H7 (cell line): ENCODE measurements at places on chromosomes 2 and 18.

DNA sequence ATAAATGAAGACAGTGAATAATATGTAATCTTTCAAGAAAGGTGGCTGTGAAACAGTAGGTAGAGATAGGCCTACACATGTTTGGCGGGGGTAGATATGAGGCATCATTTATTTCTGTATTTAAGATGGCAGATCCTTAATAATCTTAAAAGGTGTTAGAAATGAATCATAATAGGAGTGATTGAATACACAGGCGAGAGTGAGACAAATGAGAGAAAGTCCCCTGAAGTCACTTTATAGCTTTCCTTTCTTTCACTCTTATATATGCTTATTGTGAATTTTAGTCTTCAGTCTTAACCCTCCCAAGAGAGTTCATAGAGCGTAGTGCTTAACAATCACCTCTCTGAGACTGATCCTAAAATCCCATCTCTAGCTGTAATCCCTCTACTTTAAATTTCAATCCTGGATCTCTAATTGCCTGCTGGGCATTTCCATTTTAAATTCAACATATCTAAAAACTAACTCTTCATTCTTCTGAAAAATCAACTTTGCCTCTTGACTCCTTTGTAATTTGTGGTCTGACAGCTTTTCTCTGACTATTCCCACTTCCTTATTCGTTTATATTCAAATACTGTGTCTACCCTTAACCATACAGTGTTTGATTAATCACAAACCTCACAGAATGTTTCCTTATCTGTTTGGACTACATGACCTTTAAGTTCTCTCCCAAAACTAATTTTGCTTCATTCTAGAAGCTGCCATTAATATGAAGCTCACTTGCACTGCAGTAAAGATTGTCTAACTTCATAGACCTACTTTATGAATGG, 463.7 kb upstream of the FSIP2 start:
- DNase-seq = no peak

DNA sequence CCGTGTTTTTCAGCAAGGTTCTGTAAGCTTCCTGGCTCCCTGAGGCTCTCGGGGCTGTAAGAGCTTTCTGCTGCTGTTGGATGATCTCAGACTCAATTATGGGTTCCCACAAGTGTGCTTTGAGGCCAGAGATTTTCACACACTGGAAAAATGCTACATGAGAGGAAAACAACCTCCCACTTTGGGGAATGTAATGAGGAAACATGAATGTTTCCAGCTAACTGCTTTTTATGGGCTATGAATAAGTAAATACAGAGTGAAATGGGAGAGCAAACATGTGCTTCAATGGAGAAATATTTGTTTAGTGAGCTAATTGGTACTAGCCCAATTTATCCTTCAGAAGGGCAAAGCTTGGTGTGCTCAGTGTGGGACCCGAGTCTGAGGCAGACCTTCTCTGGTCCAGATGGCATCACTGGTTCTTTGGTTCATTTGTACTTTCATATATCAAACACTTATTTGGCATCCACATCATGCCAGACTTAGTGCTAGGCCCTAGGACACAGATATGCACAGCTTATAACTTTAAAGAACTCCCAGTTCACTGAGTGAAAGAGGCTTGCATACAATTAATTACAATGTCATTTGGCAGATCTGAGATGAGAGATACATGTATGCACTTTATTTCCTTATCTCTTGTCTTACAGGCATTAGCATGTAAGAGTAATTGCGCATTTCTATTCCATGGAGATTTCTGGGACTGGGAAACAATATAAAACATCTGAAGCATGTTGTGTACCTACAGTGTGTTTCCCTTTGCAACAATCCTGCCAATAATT, 248.8 kb downstream of the RDH14 start:
- no peak for DNase-seq

GRCh38 chr2:53793261-53793660, 6.4 kb downstream of the ERLEC1 start:
- DNase-seq = no peak

- no peak for DNase-seq
Measured at GRCh38 chr18:2526329-2526728, 45.0 kb downstream of the METTL4 start.

DNA sequence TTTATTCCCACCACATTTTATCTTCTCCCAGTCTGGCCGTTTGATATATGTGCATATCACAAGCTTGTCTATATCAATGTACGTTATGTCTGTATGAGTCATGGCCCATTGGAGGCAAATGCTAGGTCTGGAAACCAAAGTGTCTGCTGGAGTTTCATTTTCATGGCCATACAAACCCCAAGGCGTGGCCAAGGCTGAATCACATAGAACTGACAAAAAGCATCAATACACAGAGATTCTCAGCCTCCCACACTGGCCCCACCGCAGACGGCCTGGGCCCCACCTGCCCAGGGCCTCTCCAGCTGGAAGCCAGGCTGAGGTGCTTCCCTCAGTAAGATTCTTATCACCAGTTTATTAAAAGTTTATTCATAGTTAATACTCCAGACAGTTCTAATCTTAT, 40.5 kb upstream of the SALL3 start:
- DNase-seq = no peak

GRCh38 chr18:12895626-12896025, 11.6 kb upstream of the PTPN2 start:
- DNase-seq = no peak

DNA sequence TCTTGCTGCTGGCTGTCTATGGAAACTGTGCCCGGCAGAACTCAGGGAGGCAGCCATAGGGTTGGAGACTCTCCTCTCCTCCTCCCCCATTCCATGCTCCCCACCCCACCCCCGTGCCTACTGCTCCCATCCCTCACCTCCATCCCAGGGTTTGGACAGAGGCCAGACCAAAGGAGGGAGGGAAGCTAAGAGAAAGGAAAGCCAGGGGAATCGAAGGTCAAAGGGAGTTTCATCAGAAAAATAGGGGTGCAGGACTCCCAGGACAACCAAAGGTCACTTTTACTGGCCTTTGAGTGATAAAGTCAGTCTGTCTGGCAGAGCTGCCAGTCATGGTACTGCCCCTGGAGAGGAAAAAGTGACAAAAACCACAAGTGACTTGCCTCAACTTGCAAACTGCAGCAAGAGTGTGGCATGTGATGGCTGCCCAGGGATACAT, 187.3 kb upstream of the CTAGE1 start:
- DNase-seq = no peak

DNA sequence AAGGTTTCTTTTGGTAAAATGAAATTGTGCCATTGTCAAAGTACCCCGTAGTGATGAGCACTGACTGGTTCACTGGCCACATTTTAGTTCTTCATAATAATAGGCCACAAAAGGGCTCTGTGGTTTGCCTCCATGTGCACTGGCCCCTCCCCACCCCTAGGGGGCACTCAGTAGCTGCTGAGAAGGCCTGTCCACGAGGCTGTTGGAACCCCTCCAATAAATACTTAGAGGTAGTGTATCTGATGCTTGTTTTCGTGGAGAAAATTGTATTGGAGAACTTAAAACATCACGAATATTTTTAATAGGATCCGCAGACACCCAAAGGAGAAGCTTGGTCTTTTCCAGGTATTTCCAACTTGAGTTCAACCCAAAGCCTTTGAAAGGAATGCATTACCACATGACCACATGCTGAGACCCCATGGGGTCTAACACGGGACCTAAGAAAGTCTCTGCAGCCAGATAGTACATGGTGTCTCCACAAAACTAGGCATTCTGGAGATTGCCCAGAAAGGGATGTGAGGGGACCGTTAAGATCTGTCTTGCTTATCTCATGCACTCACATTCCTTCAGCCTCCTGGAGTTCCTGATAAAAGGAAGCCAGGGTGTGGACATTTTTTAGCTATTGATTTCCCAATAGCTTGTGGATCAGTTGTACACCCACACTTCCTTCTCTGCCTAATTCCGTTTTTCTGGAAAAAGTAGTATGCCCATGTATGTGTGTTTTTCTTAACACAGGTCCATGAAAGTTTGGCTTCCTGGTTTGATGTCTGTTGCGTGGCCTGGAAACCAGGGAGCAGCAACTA, 28.5 kb upstream of the NOSTRIN start:
- DNase-seq = peak; percentile 41

DNA sequence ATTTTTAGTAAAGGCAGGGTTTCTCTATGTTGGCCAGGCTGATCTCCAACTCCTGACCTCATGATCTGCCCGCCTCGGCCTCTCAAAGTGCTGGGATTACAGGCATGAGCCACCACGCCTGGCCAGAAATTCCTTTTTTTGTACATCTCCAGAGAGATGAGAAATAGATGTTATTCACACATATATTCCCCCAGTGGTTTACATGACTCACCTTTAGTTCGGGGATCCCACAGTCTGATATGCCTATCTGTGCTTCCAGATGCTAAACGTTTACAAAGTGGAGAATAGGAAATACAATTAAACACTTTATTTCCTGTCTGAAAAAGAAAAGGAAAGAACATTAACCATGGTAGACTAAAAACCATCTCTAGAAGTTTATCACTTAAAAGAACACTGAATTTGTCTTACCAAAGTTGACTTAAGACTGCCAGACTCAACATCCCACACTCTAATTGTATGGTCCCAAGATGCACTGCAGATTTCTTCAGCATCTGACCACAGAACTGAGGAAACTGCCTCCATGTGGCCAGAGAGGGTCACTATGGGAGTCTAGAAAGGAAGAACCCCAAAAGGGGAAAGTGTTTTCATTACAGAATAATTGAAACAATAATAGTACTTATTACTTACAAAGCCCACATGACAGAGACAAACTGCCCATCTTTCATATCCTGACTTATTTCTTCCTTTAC, 12.6 kb upstream of the ICA1L start:
- DNase-seq = no peak

DNA sequence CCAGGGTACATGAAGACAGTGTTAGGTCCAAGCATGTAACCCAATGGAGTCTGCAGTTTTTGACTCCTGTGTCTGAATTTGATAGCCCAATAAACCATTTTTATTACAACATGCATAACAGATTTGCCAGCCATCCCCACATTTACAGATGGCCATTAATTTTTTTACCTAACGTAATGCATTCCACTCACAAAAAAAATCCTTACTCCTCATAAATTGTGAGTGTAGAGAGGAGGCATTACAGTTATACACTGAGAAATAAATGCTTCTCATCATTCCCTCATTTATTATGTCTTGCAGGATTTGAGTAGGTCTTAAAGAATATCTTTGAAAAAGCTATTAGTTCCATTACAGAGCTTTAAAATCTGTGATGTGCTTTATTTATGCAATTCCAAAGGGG, 193.8 kb downstream of the CMPK2 start:
- no peak for DNase-seq

DNA sequence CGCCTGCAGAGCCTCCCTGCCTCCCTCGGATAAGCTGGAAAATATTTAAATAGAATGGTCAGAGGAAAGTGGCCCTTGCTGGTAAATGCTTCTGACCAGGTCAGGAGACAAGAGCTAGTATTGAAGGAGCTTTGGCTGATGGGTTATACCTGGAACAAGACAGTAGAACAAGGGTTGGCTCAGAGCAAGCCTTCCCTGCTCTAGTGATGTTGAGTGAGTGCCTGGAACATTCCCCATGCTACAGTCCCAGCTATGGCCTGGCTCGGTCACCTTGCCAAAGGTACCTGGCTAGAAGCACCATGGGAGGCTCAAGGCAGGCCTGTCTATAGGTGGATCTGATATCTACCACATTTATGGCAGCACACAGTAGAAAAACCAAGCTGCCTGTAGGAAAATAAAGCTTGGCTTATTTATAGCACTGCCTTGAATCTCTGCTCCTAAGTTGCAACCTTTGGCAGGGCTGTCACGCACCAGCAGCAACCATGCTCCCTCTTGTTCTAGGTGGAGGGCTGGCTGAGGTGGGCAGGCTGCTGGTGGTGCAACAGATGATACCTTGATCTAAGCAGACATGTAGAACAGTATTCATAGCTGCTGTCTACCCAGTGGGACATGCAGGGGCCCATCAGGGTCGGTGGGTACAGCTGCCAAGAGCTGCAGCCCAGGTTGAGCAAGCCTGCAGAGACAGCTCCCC, 66.7 kb upstream of the BCL2L11 start:
- no peak for DNase-seq

DNA sequence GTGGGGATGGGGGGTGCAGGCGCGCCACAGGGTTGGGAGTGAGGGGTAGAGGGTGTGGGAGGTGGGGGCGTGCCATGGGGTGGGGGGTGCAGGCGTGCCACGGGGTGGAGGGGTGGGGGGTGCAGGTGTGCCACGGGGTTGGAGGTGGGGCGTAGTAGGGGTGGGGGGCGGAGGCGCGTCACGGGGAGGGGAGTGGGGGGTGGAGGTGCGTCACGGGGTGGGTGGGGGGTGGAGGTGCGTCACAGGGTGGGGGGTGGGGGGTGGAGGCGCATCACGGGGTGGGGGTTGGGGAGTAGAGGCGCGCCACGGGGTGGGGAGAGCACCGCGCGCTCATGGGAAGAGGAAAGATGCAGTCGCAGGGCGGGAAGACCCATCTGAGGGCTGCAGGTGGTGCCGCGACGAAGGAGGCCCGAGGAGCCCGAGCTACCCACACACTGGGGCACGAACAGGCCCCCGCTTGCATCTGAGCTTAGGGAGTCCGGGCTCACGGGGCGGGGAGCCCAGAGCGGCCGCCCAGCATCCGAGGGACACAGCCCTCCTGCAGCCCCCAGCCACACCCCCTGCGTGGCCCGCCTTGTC, 37.5 kb downstream of the SNED1 start:
- DNase-seq = peak; percentile 90

DNA sequence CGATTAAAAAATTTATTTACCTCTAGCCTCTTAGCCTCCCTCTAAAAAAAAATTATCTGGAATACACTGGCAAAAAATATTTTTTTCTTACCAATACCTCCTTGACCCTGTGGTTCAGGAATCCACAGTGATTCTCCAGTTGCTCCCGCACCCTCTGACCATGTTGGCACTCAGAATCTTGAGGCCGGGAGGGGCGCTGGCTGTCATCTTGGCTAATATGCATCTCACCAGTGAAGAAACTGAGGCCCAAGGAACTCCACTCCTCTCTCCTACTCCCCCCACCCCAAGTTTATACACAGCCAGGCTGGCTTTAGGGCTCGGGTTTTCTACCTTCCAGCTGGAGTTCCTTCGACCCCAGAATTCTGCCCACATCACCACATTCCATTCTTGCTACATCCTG, 97.8 kb upstream of the THOC1 start:
- DNase-seq = no peak

DNA sequence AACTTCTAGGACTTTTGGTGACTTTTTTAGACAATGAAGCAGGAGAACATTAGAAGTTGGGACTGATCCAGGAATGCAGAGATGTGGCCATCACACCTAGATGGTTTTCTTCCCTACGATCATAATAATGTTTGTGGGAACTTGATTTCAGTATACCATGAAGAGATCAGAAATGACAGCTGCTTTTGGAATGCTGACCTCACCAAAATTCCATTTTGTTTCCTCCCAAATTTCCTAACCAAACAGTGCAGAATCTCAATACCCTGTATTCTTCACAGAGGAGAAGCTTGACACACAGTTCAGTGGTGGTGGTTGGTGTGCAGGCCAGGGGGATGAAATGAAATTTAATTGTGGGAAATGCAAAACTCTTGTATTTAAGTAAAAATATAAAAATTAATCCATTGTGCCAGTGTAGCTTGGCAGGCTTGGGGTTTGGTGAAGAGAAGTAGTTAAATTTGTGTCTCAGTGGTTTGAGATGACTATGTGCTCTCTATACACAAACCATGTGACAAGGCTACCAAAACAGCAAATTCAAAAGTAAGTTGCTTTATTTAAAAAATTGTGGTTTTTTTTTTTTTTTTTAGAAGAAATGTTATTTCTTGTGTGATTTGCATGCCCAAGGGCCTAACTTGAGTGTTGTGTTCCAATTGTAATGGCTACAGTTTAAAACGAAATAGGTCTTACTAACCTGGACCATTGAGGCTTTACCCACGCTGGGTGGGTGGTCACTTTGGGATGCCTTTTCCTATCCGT, 252.4 kb downstream of the LPIN1 start:
- no peak for DNase-seq

GRCh38 chr2:70111752-70112591, 24.7 kb downstream of the PCBP1 start:
- DNase-seq = no peak
